GM04504 (cell line): ENCODE measurements at places on chromosomes 7 and 10.

DNA sequence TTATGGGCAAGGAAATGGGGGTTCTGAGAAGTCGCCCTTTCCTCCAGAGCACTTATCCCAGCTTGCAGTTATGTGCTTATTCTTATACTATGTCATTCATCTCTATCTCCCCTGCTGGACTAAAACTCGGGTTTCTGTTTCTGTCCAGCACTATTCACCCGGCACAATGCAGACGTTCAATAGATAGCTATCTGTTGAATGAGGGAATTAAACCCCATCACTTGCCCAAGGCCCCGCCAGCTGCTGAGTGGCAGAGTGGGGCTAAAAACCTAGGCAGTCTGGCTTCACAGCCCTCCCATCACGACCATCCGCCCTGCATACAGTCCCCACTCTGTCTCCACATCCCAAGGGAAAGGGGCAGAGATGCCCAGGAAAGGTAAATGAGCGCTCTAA, 5.4 kb downstream of the SLIT1 start:
- no peak for DNase-seq

DNA sequence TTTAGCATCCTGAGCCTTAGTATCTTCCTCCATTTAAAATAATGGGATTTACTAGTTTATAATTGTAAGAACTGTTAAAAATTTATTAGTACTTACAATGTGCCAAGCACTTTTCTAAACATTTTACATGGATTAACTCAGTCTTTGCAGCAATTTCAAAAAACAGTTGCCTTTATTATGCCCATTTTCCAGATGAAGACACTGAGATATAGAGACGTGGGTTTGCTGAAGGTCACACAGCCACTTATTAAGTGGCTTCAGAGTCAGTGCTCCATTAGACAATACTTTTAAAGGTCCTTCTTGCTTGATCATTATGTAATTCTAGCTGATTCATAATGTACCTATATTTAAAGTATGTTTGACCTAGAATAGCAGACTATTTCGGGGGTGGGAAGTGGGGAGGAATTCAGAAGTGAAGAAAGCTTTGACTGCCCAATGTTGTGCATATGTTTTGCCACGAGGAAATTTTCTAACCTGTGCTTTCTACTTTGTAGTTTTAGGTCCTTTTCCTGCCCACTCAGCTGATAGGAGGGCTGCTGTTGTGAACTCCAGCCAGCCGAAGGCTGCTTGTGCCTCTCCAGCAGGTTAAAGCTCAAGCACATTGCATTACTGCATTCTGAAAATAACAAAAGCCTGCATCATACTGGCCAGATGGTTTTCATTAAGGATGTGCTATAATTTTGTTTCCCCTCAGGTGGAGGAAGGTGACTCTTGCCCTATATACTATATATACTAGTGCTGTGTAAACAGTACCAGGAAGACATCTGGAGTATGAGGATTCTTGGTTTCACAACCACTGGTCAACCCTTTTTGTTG, 4.3 kb downstream of the PLEKHA8 start:
- no peak for DNase-seq

GRCh38 chr7:2470204-2471021, 5.8 kb downstream of the GRIFIN start:
- DNase-seq, result no peak

DNA sequence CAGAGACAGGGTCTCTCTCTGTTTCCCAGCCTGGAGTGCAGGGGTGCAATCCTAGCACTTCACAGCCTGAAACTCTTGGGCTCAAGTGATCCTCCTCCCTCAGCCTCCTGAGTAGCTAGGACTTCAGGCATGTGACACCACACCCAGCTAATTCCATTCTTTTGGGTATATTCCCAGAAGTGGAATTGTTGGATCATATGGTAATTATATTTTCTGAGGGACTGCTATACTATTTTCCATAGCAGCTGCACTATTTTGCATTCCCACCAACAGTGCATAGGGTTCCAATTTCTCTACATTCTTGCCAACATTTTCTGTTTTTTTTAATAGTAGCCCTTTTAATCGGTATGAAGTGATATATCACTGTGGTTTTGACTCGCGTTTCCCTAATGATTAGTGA, 30.0 kb upstream of the RAB11FIP2 start:
- no peak for DNase-seq

DNA sequence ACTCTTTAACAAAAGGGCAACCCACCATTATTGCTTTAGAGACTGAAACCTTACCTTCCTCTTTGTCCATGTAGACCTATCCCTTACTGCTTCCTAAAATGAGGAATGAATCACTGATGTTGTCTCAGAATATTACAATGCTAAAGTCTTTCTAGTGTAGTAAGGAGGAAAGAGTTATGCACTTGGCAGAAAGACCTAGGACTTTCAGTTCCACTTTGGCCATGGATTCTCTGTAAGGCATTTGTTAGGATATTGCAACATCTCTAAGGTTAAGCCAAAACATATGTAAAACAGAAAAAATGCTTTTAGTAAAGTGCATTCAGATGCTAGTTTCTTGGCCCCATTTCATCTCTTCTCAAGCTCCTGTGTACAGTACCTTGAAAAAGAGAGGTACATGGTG, 230.9 kb downstream of the PARD3 start:
- peak; percentile 84 for DNase-seq

GRCh38 chr7:43591558-43592180, 8.8 kb downstream of the STK17A start:
- DNase-seq, result no peak

- DNase-seq, result no peak
These were observed 27.7 kb upstream of the PHYHIPL start for GRCh38 chr10:59148701-59149100.

DNA sequence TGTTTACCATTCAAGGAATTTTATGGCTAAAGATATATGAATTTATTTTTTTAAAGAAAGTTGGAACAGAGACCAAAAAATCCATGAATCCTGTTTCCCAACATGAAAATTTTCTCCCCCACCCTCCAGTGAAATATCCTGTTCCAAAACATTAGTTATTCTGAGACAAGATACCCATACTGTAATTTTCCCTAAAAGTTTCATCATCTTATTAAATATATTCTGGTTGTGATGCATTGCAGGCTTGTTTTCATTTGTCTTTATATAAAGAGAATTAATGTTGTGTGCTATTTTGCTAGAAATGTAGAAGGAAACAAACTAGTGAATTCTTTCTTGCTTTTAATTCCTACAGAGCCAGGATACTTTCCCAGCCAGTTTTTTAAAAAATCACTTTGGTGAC, 106.6 kb downstream of the EXOC4 start:
- no peak for DNase-seq

GRCh38 chr7:75971961-75972763, 22.2 kb downstream of the TMEM120A start:
- no peak for DNase-seq

- no peak for DNase-seq
These were observed 94.4 kb upstream of the KIAA1217 start for GRCh38 chr10:24114556-24114955.
